ENCODE measurements at places on chromosomes 7 and 10.

- DNase-seq = no peak
Observed at GRCh38 chr7:141708351-141708750, at the start of gene WEE2. TSS of gene WEE2 (plus strand) at chr7:141708353. CDS start at chr7:141708759, 406 bp downstream.

- DNase-seq = no peak
Observed at GRCh38 chr10:13643016-13643415, 56.3 kb downstream of the PRPF18 start.

DNA sequence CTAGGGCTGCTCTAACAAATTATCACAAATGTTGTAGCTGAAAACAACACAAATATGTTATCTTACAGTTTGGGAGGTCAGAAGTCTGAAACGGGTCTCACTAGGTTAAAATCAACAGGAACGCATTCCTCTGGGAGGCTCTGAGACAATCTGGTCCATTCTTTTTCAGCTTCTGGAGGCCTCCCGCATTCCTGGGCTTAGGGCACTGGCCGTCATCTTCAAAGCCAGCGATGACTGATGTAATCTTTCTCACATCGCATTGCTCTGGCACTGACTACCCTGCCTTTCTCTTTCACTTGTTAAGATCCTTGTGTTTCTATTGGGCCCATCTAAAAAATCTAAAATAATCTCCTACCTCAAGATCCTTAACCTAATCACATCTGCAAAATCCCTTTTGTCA is 1071.5 kb upstream of the C7orf33 start:
- DNase-seq = no peak

GRCh38 chr7:90832726-90833125 is 236.6 kb downstream of the CDK14 start:
- DNase-seq = no peak

GRCh38 chr10:124320778-124321432 is 97.8 kb downstream of the OAT start:
- no peak for DNase-seq

GRCh38 chr10:37839243-37839642 is 18.2 kb downstream of the ZNF248 start:
- no peak for DNase-seq

GRCh38 chr10:109275960-109276359 is 647.4 kb downstream of the XPNPEP1 start:
- no peak for DNase-seq

- no peak for DNase-seq
Observed at GRCh38 chr10:11511321-11511720, 100.1 kb downstream of the USP6NL start.

DNA sequence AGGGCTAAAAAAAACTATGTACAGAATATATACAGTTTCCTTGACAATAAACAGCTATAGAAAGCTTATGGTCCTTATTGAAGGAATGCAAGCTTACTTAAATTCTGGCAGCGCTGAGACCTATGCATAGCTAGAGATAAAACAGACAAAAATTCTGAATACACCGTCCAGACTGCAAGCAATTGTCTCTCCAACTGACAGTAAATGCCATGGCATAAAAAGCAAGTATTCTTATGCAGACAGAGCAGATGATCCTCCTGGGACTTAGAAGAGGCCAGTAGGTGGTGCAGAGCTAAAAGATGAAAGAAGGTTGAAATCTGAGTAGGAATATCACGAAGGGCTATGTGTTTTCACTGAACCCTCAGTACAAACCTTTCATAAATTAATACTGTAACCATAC is 157.0 kb upstream of the CACNA2D1 start:
- DNase-seq = no peak

GRCh38 chr10:57716884-57717283 is 550.8 kb downstream of the IPMK start:
- DNase-seq = no peak

- no peak for DNase-seq
Observed at GRCh38 chr10:87585565-87586514, 73.8 kb upstream of the PAPSS2 start.

GRCh38 chr7:3075441-3075840 is 31.8 kb upstream of the CARD11 start:
- DNase-seq = no peak

- peak; percentile 71 for DNase-seq
Observed at GRCh38 chr7:5428478-5429252, 5.0 kb upstream of the TNRC18 start.

DNA sequence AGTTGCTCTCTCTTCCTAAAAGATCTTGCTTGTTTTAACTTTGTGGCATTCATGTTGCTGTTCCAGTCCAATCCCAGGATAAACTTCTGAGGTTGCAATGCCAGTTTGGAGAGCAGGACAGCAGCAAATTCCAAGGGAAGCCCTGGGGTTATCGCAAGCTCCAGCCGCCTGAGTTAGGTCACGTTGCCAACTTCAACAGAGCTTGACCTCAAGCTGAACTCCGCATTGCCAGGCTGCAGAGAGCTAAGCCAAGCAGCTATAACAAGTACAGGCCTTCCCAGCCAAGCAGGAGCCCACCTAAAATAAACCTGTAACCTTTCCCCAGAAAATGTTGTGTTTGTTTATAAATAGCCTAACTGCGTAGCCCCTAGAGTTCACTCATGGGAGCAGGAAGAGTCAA is 138.9 kb upstream of the LYZL1 start:
- DNase-seq = no peak

GRCh38 chr7:1492221-1492620 is 12.0 kb downstream of the INTS1 start:
- no peak for DNase-seq

DNA sequence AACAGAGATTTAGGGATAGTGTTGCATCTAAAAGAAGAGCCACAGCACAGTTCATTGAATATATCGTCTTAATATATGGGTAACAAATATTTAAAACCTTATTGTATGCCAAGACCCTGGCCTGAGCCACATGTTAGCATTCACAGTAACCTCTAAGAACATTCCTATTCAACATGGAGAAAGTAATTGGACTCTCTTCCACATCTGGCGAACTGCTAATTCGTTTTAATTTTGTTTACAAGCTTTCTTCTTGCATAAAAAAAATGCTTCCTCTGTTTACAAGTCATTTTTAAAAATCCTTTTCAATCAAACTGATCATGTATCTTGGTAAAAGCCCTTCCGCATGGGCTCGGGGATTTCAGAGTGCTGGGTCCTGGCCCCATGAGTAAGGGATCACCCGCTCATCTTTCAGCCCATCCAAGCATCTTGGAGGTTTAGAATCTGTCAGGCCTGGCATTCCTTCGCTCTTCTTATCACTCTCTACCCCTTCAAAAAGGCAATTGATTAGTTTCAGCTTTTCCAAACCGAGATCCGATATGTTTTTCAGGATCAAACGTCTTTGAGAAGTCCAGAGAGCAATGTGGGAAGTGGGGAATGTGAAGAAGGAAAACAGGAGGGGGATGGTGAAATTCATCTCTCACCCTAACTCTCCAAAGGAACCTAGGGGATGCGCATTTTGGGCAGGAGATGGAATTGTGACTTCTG is 7.3 kb downstream of the TWIST1 start:
- no peak for DNase-seq

DNA sequence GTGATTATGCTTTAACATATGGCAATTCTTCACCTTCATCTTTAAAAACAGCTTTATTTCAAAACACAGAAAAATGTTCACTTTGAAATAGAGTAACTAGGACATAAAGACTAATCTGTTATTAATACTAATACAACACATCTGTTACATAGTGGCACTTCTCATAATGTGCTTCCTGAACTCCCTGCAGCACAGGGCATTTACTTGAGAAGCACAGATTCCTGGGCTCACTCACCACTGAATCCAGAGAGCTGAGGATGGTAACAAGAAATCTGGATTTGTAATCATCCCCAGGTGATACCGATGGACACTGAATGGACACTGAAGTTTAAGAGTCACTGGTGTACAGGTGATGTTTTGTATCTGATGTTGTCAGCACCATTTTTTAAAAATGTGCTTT is 96.1 kb downstream of the COL28A1 start:
- DNase-seq = no peak

- DNase-seq = no peak
Observed at GRCh38 chr10:112767156-112767555, 182.9 kb upstream of the TCF7L2 start.

DNA sequence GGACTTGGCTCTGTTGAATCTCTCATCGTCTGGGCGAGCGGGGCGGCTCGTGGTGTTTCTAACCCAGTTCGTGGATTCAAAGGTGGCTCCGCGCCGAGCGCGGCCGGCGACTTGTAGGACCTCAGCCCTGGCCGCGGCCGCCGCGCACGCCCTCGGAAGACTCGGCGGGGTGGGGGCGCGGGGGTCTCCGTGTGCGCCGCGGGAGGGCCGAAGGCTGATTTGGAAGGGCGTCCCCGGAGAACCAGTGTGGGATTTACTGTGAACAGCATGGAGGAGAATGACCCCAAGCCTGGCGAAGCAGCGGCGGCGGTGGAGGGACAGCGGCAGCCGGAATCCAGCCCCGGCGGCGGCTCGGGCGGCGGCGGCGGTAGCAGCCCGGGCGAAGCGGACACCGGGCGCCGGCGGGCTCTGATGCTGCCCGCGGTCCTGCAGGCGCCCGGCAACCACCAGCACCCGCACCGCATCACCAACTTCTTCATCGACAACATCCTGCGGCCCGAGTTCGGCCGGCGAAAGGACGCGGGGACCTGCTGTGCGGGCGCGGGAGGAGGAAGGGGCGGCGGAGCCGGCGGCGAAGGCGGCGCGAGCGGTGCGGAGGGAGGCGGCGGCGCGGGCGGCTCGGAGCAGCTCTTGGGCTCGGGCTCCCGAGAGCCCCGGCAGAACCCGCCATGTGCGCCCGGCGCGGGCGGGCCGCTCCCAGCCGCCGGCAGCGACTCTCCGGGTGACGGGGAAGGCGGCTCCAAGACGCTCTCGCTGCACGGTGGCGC is at the start of gene EN2:
EN2 (plus strand) TSS at position 19 of the 767 bp plus-strand sequence; CDS start at position 268, 249 bp downstream.
- no peak for DNase-seq

DNA sequence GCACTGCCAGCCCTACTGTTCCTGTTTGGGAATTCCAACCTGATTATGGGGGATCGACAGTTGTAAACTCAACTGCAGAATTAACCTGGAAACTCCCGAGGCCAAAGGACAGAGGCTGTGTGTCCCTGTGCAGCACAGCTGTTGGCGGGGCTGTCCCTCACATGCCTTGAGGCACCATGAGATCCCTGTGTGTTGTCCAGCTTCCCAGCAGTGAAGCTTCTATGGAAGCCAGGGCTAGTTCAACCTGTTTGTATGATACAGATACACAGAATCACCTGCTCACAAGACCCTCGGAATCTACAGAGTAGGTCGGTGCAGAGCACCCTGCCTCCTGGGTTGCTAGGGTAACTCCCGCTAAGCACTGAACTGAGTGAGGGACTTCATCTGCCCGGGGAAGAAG is 61.0 kb upstream of the EFCAB10 start:
- DNase-seq = no peak

DNA sequence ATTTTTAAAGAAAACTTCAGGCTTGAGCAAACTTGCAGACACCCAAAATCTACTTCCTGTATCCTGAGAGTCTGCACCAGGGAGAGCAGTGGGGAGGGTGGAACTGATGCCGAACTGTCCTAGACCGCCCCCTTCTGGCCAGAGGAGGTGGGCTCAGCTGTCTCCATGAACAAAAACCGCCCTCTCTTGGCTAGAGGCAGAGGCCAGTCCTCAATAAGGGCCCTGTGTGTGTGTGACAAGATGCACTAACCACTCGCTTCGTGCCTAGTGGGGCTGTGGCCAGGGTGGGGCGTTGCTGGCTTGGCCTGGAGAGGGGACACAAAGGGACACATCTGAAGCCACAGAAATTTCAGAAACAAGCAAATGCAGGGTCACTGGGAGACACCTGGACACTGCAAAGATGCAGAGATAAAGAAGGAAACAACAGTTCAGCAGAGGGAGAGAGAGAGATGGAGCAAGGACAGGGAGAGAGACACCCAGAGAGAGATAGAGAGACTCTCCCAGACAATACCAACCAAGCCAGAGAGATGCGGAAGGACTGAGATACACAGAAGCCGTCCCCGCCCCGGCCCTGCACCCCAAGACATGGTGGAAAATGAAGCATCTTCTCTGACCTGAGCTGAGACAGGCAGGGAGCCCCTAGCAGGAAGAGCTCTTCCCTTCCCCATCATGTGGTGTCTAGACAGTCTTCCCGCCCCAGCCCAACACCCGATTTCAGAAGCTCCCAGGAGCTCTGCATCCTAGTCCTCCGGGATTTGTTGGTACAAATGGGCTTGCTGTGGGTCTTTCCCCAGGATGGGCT is 22.7 kb upstream of the FXYD4 start:
- DNase-seq = peak; percentile 65

GRCh38 chr10:61784354-61785133 is 117.0 kb upstream of the ARID5B start:
- no peak for DNase-seq

- DNase-seq = no peak
Observed at GRCh38 chr10:63054889-63055611, 78.1 kb upstream of the NRBF2 start.

- no peak for DNase-seq
Observed at GRCh38 chr7:16708980-16709379, 44.6 kb upstream of the TSPAN13 start.

GRCh38 chr10:129993621-129994020 is 29.5 kb upstream of the EBF3 start:
- no peak for DNase-seq

- DNase-seq = no peak
Observed at GRCh38 chr10:113356794-113357680, 195.8 kb upstream of the HABP2 start.

DNA sequence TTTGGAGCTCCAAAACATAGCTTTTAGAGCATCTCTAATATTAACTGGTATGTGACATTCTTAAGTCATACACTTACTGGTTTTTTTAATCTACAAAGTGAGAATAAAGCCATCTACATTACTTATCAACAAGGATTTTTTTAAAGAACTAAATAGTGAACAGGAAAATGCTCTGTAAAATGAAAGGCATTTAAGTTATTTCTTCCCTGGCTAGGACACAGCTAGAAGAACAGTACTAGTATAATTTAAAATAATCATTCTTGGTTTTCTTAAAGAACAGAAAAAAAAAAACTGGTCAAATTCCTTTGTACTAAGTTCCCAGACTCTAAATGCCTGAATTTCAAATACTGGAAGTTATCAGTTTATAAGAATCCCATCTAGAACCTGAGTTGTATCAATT is 139.5 kb downstream of the SRPK2 start:
- DNase-seq = no peak

DNA sequence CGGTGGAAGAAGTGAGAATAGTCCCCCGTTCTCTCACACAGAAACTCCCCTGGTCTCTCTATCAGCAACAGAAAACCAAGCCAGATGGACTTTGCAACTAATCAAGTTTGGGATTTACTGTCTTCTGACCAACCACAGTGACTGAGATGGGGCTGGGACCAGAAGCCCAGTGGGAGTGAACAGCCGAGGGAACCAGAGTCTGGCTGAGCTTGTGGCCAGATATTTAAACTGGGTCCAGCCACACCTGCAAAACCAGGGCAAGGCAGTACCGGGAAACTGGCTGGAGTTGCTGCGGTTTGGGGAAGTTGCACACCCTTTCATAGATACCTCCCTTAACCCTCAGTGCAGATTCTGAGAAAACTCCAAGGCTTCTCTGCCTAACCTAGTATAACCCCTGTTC is 6.0 kb downstream of the GSTK1 start:
- no peak for DNase-seq
